ENCODE measurements at places on chromosomes 1 and 21.

DNA sequence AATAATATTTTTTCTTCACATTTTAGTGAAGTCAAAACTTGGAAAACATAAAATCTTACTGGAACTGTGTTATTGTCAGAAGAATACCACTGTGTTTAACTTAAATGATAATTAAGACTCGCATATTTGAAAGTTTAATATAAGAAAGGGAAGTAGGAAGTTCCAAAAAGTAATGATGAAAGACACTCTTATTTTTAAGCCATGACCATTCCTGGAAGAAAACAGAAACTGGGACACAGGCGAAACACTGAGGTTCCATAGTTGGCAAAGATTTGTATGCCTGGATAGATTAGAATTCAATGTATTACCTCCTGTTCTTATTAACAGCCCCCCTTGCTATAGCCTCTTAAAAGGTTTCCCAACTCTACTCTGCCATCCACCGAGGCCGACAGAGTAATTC lies 271.2 kb downstream of the DPYD start:
- no peak for DNase-seq

DNA sequence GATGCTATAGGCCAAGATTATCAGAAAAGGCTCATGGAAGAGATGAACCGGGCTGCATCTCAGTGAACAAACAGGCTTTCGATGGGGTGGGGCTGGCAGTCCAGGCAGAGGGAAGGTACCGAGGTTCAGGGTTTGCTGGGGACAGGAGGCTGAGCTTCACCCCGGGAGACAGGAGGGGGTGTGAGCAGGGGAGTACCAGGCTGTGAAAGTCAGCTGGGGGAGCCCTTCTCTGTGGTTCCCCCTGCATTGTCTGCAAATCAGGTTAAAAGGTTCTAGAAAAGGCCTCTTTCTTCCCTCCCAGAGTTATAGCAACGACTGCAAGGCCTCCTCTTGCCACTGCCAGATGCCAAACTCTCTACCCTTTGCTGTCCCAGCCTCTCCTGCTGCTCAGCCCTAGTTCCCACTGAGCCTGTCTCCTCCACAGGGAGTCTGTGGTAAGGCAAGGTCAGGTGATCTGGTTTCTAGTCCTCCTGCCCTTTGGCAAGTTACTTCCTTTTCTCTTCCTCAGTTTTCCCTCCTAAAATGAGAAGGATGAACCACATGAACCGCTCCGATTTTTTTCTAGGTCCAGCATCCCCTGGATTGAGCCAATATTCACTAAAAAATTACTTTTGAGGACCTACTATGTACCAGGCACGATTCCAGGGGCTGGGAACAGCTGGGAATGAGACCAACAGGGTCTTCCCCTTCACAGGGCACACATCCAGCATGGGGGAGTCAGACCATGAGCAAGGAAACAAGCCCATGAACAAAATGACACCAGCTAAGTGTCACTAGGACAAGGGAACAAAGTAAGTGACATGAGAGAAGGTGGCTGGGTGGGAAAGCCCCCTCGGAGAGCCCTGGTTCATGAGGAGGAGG lies 7.2 kb downstream of the LAD1 start:
- DNase-seq: no peak

GRCh38 chr1:218558271-218558810 lies 213.2 kb downstream of the TGFB2 start:
- no peak for DNase-seq

DNA sequence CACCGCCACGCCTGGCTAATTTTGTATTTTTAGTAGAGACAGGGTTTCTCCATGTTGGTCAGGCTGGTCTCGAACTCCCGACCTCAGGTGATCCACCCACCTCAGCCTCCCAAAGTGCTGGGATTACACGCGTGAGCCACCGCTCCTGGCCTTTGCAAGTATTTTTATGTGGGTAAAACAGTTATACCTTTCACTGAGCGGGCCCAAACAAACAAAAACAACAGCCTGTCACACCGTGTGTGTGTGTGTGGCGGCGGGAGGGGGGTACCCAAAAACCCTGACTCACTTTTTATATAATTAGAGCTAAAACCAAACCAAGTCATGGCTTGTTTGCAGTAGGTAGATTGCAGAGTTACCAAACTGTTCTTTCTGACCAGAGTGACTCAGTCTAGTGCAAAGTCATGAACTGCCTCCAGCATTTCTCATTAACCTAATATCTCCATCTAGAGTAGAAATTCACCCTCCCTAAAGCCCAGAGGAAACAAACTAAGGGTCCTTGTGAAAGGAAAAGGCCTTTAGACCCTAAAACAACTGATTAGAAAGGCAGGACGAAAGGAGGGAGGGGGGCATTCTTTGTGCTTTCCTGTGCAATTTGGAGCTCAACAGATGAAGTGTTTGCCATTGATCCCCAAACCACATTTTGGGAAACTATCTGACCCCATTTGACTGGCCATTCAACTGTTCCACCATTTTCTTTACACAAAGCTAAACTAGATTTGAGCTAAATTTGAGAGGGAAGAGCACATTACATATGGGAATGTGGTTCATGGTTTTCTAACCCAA lies 181.0 kb downstream of the DHRS3 start:
- no peak for DNase-seq

DNA sequence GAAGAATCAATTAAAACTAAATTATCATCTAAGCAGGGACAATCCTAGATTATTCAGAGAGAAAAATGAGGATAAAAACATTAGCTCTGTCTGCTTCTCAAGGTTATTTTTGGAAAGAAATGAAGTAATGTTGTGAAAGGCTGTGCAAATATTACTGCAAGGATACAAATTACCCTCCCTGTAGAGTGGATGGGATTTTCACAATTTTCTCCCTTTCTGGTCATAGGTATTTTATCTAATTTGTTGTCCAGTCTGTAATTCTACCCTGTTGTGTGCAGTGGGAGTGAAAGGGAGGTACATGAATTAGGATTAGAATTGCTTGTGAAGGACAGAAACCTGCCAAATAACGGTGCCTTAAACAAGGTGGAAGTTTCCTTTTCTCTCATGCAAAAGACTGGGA lies 54.7 kb downstream of the MAP3K7CL start:
- DNase-seq: no peak

DNA sequence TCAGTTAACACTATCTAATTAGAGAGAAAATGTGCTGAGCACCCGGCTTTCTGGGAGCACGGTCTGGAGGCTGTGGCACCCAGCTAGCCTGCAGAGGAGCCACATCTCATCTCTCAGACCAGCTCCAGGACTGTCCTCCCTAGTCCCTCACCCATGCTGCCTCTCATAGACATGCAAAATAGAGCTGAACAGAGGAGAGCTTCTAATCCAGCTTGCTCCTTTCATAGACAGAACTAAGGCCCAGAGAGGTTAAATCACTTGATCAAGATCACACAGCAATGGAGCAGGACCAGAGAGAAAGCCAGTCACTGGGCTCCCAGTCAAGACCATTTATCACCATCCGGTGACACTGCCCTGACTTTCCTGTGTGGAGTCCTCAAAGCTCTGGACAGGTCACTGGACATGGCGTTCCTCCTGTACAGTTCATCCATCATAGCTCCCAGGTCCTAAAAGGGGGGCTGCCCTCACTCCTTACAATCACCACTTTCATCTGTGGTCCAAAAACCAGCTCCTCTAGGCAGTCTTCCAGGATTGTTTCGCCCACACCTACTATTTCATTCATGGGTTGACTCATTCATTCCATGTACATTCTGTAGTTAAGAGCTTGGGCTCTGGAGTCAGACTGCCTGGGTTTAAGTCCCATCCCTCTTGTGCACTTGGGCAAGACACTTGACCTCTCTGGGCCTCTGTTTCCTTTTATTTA lies 8.8 kb upstream of the CAMK2N1 start:
- no peak for DNase-seq

GRCh38 chr1:16920951-16921350 lies 780 bp upstream of the CROCC start:
- no peak for DNase-seq

DNA sequence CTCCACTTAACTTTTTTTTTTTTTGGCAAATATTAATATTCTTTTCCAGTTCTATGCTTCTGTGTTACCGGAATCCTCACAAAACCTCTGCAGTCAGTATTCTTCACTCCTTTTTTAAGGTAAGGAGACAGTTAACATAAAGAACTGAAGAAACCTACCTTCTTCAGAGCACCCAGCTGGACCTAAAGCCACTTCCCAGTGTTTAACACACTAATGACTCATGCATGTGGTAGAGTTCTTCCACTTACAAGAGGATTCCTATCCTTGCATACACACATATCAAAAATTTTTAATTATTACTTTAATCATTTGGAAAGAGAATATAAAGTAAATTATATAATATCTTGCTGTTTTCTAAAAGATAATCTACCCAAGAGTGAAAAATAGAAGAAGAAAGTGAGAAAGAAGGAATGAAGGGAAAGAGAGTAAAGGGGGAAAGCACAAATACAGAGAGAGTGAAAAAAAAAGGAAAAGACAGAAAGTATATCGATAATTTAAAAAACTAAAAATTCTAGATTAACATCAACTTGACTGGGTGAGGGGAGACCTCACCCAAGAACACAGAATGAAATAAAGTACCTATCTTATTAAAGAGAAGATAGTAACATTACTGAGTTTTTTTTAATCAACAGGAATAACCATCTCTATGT lies 54.9 kb downstream of the ENAH start:
- DNase-seq: no peak

DNA sequence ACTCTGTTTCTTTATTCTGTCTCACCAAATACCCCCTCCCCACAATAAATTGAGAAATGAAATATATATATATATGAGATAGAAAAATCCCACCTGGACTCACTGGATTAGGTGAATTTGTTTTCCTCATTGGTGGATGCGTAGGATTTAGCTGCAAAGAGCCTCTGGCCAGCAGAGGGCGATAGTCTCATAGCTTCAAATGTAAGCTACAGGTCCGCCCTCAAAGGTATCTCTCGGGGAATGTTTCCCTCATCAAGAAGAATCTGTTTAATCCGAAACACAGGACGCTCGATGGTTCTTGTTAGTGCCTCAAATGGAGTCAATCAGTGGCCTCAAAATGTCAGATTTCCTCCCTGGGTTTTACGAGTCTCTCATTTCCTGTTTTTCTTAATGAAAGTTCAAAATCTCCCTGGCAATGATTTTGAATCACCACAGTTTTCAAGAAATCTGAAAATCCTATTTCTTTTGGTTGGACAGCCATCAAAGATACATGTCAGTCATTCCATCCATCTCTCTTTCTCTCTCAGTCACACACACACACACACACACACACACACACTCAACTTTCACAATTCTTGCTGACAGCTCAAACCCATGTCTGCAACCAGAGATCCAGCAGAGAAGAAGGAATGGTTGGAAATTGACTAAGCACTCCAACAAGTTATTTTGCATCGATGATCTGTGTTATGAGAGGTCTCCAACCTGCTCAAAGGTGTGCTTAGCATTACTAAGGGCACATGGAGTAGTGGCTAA lies 13.9 kb upstream of the CAMK1G start:
- DNase-seq: peak; percentile 61
